ENCODE measurements at places on chromosomes 12 and 14. TPM values are rescaled to one million over a fixed set of nuclear protein-coding genes. Genes with fewer than 3 reads are reported as not detected.
A peak's percentile ranks its signal among the peaks of the same experiment; 100 is the strongest.

GRCh38 chr12:112904571-112904970, 2.2 kb upstream of the OAS1 start:
- no peak overlapping the region for H3K4me3 ChIP-seq
- H3K36me3 ChIP-seq: peaks cover 28% of the 10 kb centered on the region
- peaks cover 61% of the 10 kb centered on the region for H3K4me1 ChIP-seq
- H3K27me3 ChIP-seq: no peaks in the 10 kb centered on the region
- peak overlapping the region; percentile 37 for H3K27ac ChIP-seq
- DNase-seq: no peak

- no peak overlapping the region for H3K27ac ChIP-seq
- H3K36me3 ChIP-seq: peaks cover 7% of the 10 kb centered on the region
- no peak for DNase-seq
- no peaks in the 10 kb centered on the region for H3K27me3 ChIP-seq
Observed at GRCh38 chr12:111532751-111533150, 66.4 kb downstream of the ATXN2 start.

DNA sequence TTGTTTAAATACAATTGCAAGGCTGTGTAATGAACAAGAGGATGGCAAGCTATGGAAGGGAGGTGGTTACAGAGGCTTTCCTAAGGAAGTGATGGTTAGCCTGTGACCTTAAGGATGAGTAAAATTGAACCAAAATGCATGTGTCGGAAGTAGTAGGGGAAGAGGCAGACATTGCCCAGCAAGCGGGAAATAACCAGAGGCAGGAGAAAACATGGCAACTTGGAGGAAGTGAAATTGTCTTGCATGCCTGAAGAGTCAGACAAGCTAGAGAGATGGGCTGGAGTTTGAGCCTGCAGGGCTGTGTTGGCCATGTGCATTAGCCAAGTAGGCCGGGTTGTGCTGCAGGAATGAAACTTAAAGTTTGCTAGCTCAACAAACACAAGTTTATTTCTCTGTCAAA, 96.2 kb downstream of the BTG1 start:
- H3K36me3 ChIP-seq: peaks cover 2% of the 10 kb centered on the region
- no peak overlapping the region for H3K4me3 ChIP-seq
- H3K27me3 ChIP-seq: no peaks in the 10 kb centered on the region

GRCh38 chr12:13941258-13942249, 39.8 kb downstream of the GRIN2B start:
- no peaks in the 10 kb centered on the region for H3K4me1 ChIP-seq
- DNase-seq: no peak
- peaks cover 12% of the 10 kb centered on the region for H3K27me3 ChIP-seq
- H3K27ac ChIP-seq: no peak overlapping the region
- H3K36me3 ChIP-seq: no peaks in the 10 kb centered on the region
- no peak overlapping the region for H3K4me3 ChIP-seq

The RHNO1 gene
- 65.9 TPM for total RNA-seq

All from activated CD8-positive, alpha-beta T cell treated with anti-CD3 and anti-CD28 coated beads, Interleukin-2, amount 10 ng/mL, durations not matched to agents 7 days and 5 days (primary cell).